ENCODE measurements at places on chromosomes 16 and 17.
A peak's percentile ranks its signal among the peaks of the same experiment; 100 is the strongest.

GRCh38 chr17:72173499-72174116, 52.8 kb downstream of the SOX9 start:
- no peak for DNase-seq

- no peak for DNase-seq
Observed at GRCh38 chr17:34579979-34580684, 750 bp downstream of the TMEM132E start.

DNA sequence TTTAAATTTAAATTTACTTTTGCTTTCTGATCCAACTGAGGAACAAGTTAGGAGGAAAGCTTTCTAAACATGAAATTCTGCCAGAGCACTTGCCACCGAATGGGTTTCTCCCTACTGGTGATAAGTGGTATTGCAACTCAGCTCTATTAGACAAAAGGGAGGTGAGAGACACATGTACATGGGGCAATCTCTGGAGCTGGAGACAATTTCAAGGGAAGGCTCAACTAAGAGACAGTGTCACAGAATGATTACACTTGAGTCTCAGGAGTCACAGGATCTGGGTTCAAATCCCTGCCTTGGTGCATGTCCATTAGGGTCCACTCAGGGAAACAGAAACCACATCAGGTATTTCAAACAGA, 37.4 kb downstream of the SOCS1 start:
- DNase-seq = no peak

GRCh38 chr17:29177871-29178749, 2.1 kb downstream of the MYO18A start:
- DNase-seq = no peak

DNA sequence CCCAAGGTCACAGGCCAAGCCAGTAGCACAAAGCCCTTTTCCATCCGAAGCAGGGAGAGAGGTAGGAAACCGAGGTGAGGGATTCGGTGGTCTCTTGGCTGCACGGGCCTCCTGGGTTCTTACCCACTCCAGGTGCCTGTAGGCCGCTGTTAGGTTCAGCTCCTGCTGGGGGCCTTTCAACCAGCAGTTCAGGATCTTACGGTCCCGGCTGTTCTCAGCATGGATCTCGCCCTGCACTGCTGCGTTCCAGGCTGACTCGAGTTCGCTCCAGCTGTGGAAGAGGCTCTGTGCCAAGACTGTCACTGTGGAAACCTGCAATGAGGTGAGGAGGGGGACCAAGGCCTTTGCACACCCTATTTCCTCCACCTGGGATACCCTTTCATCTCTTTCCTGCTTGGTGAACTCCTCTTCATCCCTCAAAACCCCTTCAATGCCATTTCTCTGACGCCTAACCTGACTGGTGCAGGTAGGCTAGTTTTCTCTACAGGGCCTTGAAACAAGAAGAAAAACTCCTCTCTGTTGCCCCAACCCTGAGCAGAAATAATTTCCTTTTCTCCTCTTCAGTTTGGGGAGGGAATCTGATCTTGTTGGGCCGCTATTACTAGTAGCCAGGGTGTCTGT, 103.6 kb downstream of the RMI2 start:
- no peak for DNase-seq

DNA sequence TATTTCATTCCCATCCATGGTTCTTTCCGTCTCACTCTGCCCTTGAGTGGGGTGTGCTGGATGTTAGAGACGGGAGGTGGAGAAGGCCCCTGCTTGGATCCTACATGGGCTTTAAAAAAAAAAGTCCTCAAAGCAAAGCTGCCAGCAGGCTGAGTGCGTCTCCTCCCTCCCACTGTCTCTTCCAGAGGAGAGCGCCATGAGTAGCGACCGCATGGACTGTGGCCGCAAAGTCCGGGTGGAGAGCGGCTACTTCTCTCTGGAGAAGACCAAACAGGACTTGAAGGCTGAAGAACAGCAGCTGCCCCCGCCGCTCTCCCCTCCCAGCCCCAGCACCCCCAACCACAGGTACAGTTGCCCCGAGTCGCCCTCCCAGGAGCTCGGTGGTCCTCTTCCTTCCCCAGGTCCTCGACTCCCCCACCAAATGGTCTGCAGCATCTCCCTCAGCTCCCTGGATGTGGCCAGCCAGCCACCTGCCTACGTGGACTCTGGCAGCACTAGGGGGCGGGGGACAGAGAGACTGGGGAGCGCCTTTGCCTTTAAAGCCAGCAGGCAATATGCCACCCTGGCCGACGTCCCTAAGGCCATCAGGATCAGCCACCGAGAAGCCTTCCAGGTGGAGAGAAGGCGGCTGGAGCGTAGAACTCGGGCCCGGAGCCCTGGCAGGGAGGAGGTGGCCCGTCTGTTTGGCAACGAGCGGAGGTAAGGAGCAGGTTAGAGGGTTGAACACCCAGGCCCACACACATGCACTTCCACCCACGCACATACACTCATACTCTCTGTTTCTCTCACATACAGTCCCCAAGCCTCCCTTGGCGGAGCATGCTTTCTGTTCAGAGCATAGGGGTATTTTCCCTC, 68.2 kb downstream of the PLD6 start:
- no peak for DNase-seq

DNA sequence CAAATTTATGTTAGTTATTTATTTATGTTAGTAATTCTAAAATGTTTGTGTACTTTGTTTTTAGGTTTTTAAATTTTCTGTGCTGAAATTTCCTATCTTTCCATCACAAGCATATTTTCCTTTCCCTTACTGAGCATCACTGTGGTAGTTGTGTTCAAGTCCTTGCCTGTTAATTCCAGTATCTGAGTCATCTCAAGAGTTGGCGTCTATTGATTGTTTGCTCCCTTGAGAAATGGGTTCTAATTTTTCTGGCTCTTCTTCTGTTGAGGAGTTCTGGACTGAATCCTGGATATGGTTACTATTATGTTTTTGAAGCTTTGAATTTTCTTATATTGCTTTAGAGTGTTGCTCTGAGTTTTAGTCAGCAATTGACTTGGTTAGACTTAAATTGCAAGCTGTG, 56.3 kb downstream of the GAN start:
- DNase-seq = no peak

DNA sequence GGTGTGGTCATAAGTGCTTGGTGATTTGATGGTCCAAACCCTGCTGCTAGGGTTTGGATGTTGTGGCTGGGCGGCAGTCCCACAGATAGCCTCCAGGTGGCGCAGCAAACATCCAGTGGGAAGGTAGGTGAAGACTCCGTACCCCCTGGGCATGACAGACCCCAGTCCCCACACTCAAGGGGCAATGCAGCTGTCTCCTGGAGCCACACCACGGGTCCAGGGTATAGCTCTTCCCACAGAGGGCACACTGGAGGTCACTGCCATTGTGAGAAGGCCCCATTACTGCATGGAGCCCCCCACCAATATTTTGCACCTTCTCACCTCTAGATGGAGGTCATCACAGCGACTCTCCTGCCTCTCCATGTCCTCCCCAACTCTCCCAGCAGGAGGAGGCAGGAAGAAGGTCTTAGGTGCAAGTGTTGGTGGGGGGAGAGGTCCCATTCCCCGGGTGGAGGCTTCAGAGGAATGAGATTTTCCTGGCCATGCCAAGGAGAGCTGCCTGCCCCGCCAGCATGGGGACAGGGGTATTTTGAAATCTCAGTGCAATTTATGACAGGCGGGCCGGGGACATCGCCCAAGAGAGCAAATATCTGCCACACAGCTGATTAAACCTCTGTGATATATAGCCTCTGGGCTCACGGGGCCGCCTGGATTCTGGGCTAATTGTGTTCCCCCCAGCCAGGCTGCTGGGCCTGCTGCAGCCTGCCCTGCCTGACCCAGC, 17.1 kb upstream of the C17orf113 start:
- DNase-seq = peak; percentile 65

DNA sequence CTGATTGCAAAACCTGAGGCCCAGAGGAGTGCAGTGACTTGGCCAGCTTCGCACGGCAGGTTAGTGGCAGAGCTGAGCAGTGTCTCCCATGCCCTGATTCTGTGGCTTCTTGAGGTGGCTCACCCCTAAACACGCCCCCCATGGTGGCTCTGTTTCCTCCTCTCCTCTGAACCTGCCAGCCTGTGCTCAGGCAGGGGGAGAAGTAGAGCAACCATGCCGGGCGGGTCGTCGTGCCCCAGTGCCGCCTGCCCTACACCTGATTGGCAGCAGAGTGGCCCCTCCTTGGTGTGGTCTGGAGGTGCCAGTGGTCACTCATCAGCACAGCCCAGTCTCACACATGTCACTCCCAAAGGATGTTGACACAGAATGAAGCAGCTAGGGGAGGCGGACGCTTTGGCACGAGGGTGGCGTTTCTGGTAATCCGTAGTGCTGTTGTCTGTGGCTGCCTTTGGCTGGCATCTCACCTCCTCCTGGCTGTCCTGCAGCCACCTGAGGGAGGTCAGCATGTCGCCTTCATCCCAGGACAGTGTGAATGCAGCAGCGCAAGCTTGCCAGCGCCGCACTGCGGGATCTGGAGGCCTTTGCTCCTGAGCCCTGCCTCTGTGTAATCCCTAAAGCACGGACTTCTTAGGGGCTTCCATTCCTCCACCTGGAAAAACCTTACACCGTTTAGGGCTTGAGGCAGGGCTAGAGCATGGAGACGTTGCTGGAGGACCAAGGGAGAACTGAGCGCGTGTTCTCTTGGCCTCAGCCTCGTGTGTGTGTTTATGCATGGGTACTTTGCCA, 294.7 kb downstream of the SEC14L1 start:
- DNase-seq = peak; percentile 58

DNA sequence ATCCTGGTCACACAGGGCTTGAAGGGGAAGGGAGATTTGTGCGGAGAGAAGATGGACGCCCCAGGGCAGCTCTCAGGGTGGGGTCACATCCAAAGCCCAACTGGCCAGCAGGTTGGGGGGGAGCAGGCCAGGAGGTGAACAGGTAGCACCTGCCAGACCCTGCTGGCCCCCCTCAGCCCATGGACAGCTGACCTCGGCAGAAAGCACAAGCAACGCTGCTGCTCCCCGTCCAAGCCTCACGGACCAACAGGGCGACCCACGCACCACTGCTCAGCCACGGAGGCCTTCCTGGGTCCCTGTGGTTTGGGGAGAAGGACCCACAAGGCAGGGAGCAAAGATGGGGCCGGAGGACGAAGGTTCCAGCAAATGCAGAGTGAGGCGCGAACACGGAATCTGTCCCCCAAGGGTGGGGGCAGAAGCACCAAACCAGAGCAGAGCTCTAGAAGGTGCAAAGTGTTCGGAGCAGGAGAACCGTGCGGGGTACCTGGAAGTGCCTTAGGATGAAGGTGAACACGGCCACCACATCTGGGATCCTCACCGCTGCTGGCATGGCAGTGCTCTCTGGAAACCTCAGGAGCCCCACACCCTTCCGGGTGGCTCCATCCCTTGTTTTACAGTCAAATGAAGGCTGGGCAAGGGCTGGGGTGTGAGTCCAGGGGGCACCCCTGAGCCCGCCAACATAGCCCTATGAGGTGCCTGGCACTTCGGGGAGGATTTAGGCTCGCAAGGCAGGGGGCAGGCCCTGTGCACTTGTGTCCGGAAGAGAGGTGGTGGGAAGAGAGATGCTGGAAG, 17.9 kb downstream of the CEP295NL start:
- no peak for DNase-seq

- peak; percentile 42 for DNase-seq
Observed at GRCh38 chr16:70380248-70380918, 33.7 kb downstream of the DDX19A start.
